Cortex of kidney (tissue), 1 donor: ENCODE measurements at places on chromosomes 4 and X.

DNA sequence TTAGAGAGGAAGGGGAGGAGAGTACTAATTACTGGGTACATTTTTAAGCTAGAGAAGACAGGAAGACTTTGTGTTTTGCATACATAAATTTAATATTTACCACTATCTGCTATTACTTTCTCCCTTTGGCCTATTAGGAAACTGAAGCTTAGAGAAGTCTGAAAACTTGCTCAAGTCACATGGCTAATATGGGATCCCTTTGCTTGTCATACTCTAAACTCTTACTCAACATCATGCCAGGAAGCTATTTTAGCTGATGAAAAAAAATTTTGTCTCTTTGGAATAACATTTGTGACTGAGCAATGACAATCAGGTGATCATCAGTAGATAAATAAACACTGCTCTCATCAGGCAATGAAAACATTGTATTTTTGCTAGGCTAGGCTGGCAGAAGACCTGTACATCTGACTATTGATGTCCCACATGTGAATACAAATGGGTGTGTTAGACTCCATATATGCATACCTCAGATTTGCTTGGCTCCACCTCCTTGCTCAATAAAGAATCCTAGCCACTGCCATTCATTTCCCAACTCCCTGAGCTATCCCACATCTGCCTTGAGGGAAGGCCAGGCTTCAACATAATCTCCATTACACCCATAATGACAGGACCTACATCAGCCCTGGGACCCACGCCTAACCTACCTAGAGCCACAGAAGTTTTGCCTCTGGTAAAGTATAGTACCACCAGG, 17.0 kb upstream of the DCLK2 start:
- no peak for DNase-seq

GRCh38 chr4:136505020-136505419, 1027.3 kb downstream of the PCDH18 start:
- DNase-seq, result no peak

GRCh38 chrX:19695884-19696283, 180.6 kb upstream of the MAP3K15 start:
- no peak for DNase-seq

DNA sequence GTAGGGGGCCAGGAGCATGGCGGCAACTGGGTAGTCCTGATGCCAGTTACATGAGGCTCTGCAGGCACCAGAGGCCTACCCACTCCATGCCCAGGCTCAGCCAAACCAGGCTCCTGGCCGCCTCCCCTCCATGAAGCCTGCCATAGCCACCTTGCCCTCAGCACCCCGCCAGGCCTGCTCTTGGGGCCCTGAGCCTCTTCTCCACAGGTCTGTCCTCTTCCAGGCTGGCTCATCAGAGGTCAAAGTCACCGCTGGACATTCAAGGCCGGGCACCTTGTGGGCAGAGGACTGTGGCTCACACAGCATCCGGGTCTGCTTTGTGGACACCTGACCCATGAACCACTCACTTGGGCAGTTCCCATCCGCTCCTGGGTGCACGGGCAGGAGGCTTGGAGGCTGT, 60.0 kb upstream of the AFAP1 start:
- DNase-seq, result no peak

- DNase-seq, result no peak
These were observed 24.8 kb downstream of the SMIM20 start for GRCh38 chr4:25938787-25939186.

DNA sequence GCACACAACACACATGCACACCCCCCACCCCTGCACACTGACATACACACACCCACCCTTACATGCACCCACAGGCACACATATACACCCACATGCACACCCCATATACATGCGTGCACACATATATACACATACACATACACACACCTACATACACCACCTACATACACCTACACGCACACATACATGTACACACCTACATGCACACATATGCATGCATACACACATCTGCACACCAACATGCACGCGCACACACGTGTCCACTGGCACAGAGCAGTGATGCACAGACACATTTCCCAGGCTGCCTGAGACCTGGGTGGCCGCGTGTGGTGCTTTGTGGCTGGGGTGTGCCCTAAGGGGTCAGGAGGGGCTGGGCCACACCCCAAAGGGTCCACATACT, 31.7 kb downstream of the FGFRL1 start:
- no peak for DNase-seq
